ENCODE measurements at places on chromosomes 1 and 21.

DNA sequence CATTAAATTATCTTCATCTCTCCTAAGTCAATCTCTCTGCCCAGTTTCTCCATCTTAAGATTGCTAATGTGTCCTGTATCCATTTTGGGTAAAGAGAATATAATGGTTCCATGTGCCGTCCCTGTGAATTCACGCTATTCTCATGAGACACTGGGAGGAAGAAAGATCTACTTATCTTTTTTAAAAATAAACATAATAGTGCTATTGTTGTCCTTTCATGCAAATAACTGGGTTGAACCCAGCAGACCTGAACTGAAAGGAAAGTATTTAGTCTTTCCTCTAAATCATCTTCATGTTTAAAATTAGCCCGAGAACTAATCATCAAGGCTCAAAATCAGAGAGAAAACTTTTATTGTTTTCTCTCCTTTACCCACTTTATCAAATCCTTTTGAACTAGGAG is 22.4 kb downstream of the SLAMF1 start:
- no peak for DNase-seq

DNA sequence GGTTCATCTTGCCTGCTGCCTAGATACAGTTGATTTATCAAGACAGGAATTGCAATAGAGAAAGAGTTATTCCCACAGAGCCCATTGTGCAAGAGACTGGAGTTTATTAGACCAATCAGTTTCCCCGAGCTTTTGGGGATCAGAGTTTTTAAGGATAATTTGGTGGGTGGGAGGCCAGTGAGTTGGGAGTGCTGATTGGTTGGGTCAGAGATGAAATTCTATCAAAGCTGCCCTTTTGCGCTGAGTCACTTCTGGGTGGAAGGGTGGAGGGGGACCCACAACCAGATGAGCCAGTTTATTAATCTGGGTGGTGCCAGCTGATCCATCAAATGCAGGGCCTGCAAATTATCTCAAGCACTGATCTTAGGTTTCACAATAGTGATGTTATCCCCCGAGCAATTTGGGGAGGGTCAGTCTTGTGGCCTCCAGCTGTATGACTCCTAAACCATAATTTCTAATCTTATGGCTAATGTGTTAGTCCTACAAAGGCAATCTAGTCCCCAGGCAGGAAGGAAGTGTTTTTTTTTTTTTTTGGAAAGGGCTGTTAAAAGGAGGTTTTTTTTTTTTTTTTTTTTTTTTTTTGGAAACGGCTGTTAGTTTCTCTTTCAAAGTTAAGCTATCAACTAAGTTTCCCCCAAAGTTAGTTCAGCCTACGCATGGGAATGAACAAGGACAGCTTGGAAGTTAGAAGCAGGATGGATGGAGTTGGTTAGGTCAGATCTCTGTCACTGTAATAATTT is 7.4 kb downstream of the SLC16A4 start:
- DNase-seq = no peak

- DNase-seq = no peak
Measured at GRCh38 chr21:32626621-32627196, 14.5 kb upstream of the CFAP298 start.

DNA sequence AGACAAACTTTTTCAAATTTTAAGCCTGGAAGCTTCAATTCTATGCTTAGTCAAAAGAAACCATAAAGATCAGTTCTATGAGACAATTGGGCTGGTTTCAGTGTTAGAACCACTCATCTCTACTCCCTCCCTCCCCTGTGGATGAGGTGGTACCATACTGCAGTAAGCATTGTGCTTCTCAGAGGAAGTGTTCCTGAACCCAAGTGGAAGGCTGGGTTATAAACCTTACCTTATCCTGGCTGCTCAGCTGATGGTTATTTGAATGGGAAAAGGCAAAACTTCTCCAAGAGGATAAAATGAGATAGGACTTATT is 34.1 kb upstream of the RGL1 start:
- DNase-seq = no peak

GRCh38 chr1:160642281-160642644 is 4.6 kb downstream of the SLAMF1 start:
- DNase-seq = no peak

- no peak for DNase-seq
Measured at GRCh38 chr1:33698361-33699035, 165.4 kb upstream of the HMGB4 start.

DNA sequence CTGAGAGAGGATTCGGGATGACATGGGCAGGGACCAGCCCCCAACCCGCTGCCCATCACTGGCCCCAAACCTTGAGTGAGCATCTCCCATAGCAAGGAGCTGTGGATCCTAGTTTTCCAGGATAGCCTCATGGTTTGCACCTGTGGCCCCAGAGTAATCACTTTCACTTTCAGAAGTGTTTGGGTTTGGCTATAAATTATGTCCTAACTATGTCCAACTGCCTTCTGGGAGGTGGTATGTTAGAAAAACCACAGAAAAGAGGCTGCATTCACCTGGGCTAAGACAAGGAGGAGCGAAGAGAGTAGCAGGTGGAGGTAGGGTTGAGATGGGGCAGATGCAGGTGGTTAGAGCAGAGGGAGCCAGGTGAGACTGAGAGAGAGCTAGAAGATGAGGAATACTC is 19.4 kb upstream of the CLIC6 start:
- no peak for DNase-seq

- no peak for DNase-seq
Measured at GRCh38 chr1:5850503-5850902, 141.7 kb downstream of the NPHP4 start.

DNA sequence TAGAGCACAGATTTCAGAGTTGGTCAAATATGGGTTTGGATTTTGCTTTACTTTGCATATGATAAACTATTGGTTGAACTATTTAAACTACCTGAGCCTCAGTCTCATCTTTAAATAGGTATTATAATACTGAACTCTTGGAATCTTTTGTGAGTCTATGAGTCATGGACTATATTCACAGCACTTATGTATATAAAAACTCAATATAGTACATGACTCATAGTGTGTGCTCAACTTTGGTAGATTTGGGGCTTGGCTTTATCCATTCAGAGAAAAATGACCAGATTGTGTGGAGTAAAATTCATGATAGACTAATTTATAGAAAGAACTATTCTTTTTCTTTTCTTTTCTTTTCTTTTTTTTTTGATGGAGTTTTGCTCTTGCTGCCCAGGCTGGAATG is 28.7 kb downstream of the FCRL3 start:
- no peak for DNase-seq

- DNase-seq = no peak
Measured at GRCh38 chr21:35197992-35198431, 148.9 kb upstream of the RUNX1 start.

DNA sequence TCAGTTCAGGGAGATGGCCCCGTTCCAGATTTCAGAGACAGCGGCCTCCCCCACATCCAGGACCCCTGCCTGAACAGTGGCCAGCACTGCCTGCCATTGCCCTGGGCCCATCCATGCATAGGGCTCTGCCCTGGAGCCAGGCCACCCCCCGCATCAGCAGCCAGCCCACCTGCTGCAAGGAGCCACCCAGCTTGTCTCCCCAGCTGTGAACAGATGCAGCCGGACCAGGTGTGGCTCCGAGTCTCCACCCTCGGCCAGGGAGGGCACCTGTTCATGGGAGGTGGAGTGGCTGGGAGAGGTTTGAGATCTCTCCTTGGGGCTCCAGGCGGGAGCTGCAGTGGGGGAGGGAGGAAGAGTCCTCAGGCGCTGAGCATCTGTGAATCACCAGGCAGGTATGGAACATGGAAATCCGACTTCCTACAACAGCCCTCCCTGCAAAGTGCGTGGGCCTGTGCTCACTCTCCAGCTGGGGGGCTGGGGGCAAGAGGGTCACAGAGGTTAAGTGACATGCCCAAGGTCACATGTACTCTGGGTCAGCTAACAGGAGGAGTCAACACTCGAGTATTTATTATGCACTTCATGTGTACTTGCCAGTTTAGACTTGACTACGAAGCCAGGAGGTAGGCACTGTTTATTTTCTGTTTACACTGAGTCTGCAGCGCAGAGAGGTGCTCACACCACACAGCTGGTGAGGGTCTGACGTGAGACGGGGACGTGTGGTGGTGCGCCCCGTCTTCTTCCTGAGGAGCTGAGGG is 4.8 kb upstream of the HES5 start:
- no peak for DNase-seq

- no peak for DNase-seq
Measured at GRCh38 chr1:55585402-55585792, 370.2 kb upstream of the USP24 start.

DNA sequence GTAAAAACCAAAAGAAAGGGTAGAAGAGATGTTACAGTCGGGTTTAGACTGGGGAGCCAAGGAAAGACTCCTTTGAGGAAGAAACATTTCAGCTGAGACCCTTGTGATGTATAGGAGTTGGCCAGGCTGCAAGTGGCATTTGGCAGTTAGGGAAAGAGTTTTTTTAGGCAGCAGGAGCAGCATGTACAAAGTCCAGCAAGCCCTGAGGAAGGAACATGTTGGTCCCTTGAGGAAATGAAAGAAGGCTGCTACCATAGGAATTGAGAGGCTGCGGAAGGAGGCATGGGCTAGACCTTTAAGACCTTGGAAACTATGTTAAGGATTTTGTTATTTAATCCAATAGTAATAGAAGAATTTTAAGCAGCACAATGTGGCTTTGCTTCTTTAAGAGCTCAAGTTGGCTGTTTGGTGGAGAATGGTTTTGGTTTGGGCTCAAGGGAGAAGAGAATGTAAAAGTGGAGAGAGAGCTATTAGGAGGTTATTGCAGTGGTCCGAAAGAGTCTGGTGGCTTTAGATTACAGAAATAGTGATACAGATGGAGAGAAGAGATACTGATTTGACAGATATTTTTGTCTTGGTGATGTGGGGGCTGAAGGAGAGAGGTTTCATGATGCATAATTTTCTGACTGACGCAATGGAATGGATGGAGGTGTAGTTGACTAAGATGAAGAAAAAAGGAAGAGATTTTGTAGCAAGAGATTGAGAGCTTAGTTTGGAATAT is 26.6 kb downstream of the SMAP2 start:
- no peak for DNase-seq

DNA sequence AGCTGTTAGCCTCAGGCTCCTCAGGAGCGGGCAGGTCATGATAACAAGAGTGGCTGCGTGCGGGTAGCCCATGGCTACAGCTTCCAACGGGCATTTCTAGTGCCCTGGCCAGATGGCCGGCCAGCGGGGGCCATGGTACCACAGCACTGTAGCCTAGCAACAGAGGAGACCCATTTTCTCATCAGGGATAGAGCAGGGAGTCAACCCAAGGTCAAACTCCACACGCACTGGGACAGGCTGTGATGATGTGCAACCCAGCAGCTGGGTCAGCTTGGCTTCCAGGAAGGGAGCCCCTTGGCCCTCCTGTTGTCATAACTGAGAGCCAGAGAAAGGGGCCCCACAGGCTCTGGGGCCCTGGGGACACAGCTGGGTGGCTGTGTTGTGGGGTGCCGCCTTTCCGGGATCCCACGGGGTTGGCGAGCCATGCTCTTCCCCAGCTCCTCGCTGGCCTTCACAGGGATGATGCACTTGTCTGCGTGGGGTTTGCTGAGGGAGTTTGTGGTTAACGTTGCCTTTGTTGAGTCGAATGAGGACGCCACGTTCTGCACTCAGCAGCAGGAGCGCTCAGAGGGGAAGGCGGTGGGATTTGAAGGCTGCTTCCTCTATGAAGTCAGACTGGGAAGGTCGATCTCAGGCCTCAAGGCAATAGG is 46.3 kb downstream of the COL18A1 start:
- DNase-seq = no peak

DNA sequence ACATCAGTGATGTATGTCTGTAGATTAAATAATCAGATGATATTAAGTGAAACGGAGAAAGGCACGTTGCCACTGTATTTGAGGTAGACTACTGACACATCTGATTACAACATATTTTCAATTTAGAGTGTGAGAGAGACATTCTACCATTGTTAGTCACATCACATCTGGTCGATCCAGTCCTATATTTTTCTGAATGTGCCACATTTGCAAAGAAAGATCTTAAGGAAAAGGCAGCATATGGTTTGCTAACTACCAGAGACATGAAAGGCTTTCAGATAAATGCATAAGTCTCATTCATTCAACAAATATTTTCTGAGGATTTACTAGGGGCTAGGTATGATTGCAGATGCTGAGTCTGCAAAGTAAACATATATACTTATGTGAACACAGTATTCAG is 114.3 kb upstream of the RUNX1 start:
- DNase-seq = no peak

DNA sequence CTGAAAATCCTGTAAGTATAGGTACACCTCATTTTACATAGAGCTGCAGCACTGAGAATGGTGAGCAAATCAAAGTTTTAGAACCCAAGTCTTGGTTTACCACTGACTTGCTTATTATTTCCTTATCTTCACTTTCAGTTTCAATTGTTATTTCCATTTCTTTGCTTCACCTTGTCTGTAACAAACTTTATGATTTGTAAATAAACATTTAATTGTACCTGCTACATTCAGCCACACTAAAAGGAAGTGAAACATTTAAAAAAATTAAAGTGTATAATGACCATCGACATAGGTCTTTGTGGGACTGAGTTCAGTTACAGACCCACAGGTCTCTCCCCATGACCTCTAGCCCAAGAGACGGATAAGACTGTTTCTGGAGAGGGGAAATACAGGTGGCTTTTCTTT is 34.4 kb downstream of the LGR6 start:
- DNase-seq = no peak

DNA sequence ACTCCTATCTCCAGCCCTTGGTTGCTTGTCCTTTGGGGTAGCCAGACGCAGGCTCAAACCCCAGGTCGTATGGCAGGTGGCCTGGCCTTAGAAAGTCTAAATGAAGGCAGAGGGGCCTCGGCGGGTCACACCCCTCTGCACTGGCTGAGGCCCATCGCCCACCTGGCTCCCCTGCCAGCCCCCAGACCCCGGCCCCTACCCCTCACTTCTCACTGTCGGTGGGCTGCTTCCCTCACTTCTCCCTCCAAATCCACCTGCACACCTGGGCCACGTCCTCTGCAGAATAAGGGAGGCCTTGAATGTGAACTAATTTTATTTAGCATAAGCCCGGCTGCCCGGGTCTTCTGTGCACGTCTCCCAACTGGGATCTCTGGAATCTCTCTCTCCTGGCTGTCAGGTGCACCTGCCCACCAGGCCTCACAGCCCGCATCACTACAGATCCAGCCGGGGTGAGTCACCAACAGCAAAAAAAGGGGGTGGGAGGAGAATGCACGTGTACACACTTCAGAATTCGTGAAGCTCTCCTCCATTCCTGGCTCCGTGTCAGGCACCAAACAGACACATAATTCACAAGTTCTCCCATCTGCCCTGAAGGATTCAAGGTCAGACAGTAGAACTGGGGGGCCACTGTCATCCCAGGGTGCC is 107.5 kb upstream of the SIM2 start:
- no peak for DNase-seq

GRCh38 chr1:11707621-11708276 is 16.2 kb downstream of the DRAXIN start:
- DNase-seq = no peak

- DNase-seq = no peak
Measured at GRCh38 chr1:229368347-229368746, 25.5 kb upstream of the CCSAP start.

DNA sequence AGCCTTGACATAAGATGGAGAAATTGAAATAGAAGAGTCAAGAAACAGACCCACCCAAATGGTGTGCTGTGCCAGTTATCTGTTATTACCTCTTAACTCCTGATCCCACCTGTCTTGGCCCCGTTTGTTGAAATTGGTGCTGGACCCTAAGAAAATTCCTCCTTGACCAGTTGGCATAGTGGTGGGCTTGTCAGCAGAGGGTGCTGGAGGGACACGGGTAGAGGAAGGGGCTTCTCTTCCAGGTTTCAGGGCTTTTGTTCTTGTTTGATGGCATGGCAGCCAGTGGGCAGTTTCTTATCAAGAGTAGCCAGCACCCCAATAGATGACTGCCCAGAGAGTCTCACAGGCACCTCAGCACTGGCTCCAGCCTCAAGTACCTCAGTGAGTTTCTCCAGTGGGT is 51.6 kb downstream of the PCBP3 start:
- no peak for DNase-seq

Data from right forelimb (tissue), 1 donor.